ENCODE measurements at places on chromosomes 1 and 21.
A peak's percentile ranks its signal among the peaks of the same experiment; 100 is the strongest.

- DNase-seq = no peak
Measured at GRCh38 chr1:198304431-198304830, 147.6 kb downstream of the NEK7 start.

GRCh38 chr1:108785264-108785663 is 38.8 kb downstream of the STXBP3 start:
- DNase-seq = no peak

DNA sequence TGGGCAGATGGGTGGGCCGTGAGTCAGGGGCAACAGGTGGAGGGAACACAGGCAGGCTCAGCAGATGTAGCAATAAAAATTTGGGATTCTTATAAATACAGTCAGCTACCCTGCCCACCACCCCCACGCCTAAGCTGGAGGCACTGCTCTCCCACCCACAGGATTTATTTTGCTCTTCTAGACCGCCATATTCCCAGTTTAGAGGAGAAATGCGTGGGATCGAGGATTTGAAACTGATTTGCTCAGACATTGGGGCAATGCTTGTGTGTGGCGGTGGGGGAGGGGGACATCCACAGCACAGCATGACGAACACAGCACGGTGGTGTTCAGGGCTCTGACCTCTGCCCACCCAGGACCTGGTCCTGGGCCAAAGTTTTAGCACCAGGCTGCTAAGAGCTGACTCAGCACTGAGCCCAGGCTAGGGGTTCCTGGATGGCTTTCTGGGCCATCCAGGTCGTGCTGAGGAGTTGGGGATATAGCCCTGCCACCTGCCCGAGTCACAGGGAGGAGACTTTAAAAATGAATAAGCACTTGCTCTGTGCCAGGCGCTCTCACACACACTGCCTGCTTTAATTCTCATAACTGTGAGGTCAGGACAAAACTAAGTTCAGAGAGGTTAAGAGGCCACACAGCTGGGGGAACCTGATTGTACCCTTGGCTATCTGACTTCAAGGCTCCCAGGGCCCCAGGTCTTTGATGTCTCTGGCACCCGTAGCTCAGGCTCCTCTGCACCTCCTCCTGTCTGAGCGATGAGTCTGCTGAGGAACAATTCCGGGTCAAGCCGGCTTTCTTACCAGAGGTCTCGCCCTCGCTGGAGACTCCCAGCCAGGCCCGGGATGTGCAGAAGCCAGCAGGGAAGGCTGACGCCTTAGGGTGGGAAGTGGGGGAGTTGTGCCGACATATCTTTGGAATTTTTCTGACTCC is 29.4 kb upstream of the CSF1 start:
- no peak for DNase-seq

DNA sequence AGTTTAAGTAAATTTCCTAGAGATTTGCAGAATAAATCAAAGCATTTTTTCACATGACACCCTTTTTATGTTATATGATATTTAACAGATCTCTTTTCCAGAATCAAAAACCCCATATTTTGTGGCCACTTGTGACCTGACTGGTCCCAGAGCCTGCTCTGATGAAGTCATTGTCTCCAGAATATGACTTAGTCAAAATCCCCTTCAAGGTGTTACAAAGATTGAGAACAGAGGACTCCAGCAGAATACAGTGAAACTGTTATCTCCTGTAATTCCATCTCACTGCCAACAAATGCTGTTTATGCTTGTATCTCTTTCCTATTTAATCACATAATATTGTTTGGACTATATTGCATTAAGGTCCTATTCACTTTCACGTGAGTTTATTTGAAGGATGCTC is 25.6 kb downstream of the RGS1 start:
- DNase-seq = no peak

- DNase-seq = peak; percentile 43
Measured at GRCh38 chr1:157496121-157496526, 56.2 kb downstream of the FCRL5 start.

DNA sequence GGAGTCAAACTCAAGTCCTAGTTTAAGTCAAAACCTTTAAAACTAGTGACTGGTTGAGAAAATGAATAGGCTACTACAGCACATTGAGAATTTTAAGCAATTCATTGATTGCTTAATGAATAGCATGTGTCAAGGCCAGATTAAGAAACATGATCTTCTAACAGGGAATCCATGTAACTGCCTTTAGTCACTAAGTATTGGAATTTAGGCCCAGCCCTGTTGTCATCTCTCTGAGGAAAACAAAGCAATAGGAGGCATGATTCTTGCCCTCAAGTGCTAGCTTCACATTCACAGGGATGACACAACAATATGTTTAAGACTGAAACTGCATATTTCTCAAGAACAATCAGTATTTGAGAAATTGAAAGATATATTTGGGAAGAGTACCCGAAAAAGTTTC is 70.0 kb upstream of the PTGS2 start:
- no peak for DNase-seq

- DNase-seq = no peak
Measured at GRCh38 chr1:229230893-229231753, 39.8 kb upstream of the RAB4A start.

GRCh38 chr1:188027613-188028012 is 1198.9 kb downstream of the PLA2G4A start:
- DNase-seq = no peak

- no peak for DNase-seq
Measured at GRCh38 chr1:91830242-91831131, 55.5 kb downstream of the TGFBR3 start.

- no peak for DNase-seq
Measured at GRCh38 chr21:25381936-25382452, 225.3 kb downstream of the MRPL39 start.

DNA sequence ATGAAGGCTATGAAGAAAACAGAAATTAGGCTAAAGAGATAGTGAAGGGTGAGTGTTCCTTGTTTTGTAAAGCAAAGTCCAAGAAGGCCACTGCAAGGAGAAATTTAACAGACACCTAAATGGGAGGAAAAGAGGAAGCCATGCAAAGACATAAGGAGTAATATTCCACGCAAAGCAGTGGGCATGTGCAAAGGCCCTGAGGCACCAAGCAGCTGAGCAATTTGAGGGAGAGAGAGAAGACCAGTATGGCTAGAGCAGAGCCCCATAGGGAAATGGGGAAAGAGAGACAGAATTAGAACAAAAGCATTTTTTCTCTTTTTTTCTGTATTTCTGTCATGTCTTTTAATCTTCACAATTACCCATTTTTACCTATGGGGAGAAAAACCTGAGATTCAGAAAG is 154.1 kb downstream of the TPR start:
- DNase-seq = no peak

GRCh38 chr21:36698385-36698980 is 432 bp upstream of the SIM2 start:
- DNase-seq = peak; percentile 43

DNA sequence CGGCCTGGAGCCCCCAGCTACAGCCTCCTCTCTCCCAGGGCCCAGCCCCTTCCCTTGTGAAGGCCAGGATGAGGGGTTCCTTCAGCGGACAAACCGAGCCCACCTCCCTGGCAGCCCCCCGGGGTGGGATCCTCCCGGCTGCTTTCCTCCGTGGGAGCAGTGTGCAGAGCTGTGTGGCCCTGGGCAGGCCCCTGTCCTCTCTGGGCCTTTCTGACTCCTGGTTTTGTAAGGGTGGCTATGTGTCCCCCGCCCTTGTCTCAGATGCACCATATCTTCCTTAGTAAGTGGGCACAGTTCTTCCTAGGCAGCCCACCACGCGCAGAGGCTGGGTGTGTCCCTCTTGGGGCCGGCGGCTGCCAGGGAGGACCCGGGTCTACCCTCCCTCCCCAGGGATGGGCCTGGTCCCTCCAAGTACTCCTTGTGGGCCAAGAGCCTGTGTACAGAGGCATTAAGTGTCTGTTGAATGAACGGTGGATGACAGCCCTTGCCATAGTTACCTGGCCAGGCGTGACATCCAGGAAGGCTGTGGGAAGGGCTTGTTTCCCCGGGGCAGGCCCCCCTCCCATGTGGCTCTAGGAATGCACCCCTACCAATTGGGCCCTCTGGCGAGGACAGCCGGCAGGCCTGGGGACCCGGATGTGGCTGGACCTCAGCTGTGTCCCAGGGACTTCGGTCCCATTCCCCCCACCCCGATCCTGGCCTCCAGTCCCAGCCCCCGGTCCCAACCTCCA is 3.8 kb downstream of the SMIM1 start:
- DNase-seq = no peak

- no peak for DNase-seq
Measured at GRCh38 chr1:70819785-70820184, 227.8 kb downstream of the PTGER3 start.

GRCh38 chr1:170624146-170624545 is 39.8 kb upstream of the PRRX1 start:
- DNase-seq = no peak

DNA sequence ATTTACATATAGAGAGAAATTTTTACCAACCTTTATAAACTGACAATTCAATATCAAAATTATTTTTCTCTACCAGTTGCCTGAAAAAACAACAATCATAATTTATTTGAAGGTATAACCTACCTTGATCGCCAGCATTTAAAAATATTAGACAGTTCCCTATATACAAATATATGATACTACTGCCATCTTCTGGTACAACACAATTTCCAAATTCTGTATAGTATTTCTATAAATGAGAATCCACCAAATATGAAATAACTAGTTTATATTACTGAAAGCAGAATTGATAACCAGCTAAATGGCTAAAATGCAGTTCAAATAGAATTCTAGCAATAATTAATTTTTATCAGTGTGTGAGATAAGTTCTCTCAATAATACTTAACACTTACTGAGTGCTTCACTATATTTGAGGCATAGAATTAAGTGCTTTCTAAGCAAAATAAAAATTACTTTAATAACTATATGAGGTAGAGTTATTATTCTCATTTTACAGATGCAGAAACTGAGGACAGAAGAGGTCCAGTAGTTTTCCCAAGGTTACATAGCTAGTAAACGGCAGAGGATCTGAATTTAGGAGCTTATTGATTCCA is 75.6 kb downstream of the PIGK start:
- no peak for DNase-seq

GRCh38 chr1:11037740-11038182 is 9.3 kb downstream of the MASP2 start:
- peak; percentile 93 for DNase-seq

GRCh38 chr1:161382214-161383019 is 14.7 kb upstream of the CFAP126 start:
- no peak for DNase-seq

DNA sequence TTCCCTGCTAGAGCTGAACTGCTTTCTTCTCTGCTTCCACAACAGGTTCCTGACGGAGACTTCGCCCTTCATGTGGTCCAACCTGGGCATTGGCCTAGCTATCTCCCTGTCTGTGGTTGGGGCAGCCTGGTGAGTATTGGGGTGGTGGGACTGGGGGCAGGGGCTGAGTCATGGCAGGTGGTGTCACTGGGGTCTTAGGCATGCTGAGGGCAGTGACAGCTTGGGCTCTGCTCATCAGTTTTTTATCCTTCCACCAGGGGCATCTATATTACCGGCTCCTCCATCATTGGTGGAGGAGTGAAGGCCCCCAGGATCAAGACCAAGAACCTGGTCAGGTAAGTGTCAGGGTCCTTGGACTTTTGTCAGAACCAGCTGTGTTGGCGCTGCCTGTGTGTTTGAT is 1.3 kb downstream of the ATP6V0B start:
- no peak for DNase-seq

DNA sequence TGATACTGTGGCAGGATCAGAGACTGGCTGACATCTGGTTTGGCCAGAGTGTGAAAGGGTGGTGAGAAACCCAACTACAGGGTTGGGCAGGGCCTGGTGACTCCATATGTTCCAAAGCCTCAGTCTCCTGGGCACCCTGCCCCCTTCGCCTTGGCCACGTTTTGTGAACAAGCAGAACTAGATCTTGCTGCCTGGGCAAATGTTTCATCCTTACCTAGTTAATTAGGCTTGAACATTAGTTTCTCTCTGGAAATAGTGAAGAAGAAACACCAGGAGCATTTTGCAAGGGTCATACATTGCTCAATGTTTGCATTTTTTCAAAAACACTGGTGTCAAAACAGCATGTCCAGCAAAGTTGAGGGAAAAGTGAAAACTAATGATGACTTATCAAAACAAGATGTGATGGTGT is 60.5 kb downstream of the MAP3K7CL start:
- DNase-seq = no peak

DNA sequence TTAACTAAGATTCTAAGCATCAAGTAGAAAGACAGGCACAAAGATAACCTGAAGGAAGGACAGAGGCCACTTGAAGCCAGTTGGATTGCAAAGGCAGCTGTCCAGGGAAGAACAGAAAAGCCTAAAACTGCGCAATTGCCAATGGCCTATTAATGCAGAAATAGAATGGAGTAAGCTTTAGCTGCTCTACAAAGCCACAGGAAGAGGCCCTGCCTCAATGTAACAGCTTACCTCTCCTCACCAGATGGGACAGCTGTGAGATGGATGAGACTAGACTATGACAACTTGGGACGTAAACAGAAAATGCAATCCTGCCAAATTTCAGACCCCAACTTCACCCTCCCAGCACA is 176.5 kb downstream of the EIF4G3 start:
- no peak for DNase-seq

DNA sequence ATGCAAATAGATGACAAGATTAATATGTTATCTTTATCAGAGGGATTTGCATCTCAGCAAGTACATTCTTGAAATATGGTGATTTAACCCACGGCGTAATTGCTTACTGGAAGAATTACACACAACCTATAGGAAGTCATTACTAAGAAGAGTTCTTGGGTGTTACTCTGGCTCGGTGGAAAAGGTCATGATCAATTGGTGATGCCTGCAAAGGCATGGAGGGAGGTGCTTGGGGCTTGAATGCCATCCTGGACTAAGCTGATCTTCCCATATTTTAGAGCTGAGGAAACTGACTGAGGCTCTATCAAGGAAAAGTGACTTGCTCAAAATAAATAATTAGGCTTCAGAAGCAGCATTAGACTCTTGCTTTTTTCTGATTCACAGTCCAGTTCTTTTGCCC is 137.5 kb upstream of the JUN start:
- no peak for DNase-seq

DNA sequence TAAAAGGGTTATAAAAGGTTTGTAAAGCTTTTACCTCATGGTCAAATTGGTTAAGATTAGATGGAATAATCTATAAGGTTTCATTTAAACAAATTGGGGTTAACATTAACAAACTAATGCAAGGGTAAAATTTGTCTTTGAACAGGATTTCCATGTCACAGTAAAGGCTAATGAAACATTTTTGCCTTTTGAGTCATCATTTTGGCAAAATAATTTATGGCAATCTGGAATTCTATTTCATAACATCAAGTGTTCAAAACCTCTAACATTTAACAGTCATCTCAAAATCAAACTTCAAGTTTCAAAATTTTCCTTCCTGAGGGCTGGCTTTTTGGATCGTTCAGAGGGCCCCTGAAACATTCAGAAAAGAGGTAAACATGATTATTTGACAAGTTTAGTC is 6.6 kb upstream of the CD46 start:
- no peak for DNase-seq

Measured in activated T-cell treated with anti-CD3 and anti-CD28 coated beads, Interleukin-2, amount 50 U/mL, for 48 hours (primary cell).